Glomerular endothelial cell (primary cell): ENCODE measurements at places on chromosomes 11 and 22. TPM values are rescaled to one million over a fixed set of nuclear protein-coding genes. Genes with fewer than 3 reads are reported as not detected.

- no peak for DNase-seq
Measured at GRCh38 chr22:34847072-34847471, 218.9 kb upstream of the ISX start.

UBQLNL gene
- total RNA-seq: 0.24 and 0.53 TPM in 2 replicates

F2 gene
- total RNA-seq: 0.19 TPM in 1 of 2 replicates, not detected in the other

DNA sequence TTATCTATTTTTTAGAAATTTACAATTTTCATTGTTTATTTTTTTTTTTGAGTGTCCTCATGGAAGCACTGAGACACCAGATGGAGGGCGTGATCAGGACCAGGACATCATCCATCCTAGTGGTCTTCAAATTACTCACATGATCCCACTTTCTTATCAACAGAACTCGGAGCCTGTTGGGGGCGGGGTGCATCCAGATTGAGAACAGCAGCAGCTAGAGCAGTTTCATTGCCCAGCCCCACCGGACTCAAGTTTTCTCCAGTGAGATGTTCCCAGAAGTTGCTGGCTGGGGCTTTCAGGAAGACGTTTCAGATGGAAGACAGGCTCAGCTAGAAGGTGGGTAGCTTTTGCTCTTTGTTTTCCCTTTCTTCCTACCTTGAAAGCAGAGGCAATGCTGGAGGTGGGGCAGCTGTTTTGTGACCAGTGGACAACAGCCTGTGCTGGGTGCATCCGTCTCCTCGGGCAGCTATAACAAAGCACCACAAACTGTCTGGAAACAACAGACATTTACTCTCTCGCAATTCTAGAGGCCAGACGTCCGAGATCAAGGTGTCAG, 562.1 kb downstream of the TBC1D22A start:
- DNase-seq: no peak

DNA sequence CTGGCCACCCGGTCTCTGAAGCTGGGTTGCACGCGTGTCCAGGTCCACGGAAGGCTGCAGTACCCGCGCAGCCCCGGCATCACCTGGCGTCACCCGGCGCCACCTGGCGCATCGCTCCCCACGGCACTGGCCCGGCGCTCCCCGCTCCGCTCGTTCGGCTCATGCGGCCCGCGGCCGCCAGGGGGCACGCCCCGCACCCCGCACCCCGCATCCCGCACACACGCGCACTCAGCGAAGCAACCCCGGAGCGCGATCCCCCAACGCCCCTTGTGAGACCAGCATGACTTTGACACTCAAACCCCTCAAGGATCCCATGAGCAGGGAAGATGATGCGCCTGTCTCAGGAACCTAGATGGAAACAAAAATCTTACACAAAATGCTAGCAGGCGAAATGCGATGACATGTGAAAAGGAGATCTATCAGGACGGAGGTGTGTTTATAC, 11.9 kb downstream of the B3GNT6 start:
- no peak for DNase-seq

OLFML1 gene
- not detected in 2 replicates for total RNA-seq

GRCh38 chr11:45918331-45918941, 759 bp upstream of the PEX16 start:
- no peak for DNase-seq

- no peak for DNase-seq
Measured at GRCh38 chr22:49347376-49347775, 480.3 kb downstream of the BRD1 start.

DNA sequence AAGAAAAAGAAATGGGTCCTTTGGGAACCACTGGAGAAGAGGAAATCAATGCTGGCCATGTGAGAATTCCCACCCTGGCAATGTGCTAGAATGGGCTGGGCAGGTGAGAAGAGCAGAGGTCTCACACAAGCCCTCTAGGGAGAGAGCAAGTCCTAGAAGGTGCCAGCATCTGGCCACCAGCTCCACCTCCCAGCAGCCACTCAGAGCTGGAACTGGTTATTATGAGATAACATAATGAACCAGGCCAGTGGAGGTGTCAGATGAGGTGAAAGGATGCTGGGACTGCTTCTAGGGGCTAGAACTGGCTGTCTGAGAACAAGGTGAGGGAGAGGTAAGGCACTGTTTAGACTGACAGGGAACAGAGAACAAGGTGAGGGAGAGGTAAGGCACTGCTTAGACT, 29.3 kb downstream of the NEFH start:
- DNase-seq: no peak

GRCh38 chr11:131422029-131422428, 51.6 kb downstream of the NTM start:
- DNase-seq: no peak

DNA sequence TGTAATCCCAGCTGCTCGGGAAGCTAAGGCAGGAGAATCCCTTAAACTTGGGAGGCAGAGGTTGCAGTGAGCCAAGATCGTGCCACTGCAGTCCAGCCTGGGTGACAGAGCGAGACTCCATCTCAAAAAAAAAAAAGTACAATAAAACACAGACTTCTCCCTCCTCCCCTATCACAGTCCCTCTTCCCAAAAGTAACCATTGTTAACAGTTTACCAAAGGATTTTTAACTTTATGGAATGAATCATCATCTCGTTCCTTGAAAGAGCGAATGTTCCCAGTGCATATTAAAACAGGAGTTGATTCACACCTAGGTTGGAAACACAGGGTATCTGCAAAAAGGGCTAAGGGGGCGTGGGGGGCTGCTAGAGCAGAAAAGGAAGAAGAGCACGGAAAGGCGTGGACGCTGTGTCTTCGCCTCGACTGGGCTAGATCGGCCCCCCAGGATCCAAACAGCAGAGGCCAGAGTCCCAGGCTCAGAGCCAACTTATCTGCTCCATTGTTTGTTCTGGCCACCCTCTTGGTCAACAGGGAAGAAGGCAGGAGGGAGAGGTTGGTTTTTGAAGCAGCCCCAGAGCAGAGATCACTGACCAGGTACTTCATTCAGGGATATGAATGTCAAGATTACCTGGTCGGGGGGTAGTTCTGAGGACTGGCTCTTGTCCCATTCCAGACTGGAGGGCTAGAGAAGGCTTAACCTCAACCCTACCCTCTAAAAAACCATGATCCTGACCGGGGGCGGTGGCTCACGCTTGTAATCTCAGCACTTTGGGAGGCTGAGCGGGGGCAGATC, 2.1 kb upstream of the AHNAK start:
- no peak for DNase-seq

CNGA4 gene
- total RNA-seq: 0.12 TPM in 1 of 2 replicates, not detected in the other

- no peak for DNase-seq
Measured at GRCh38 chr11:11347592-11347991, 5.5 kb downstream of the CSNK2A3 start.

DNA sequence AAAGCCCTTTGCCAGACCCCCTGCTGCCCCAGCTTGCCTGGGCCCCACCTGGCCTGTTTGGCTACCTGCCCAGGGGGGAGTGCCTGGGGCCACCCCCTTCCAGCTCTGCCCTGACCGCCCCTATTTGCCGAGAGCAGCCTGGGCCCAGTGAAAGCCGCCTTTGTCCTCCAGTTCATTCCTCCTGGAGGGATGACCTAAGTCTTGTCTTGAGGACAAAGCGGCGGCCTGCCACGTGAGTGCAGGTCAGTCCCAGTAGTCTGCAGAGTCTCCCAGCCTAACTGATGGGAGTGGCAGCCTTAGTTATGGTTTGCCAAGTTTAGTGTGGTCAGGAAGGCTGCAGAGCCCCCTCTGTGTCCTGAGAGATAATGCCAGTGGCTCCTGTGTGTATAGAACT, 115.9 kb upstream of the CRYBB3 start:
- DNase-seq: no peak
